ENCODE measurements at places on chromosomes 5 and 9.

GRCh38 chr5:87081511-87082372, 185.9 kb upstream of the RASA1 start:
- DNase-seq = no peak

GRCh38 chr5:124880903-124881697, 134.7 kb upstream of the ZNF608 start:
- no peak for DNase-seq

DNA sequence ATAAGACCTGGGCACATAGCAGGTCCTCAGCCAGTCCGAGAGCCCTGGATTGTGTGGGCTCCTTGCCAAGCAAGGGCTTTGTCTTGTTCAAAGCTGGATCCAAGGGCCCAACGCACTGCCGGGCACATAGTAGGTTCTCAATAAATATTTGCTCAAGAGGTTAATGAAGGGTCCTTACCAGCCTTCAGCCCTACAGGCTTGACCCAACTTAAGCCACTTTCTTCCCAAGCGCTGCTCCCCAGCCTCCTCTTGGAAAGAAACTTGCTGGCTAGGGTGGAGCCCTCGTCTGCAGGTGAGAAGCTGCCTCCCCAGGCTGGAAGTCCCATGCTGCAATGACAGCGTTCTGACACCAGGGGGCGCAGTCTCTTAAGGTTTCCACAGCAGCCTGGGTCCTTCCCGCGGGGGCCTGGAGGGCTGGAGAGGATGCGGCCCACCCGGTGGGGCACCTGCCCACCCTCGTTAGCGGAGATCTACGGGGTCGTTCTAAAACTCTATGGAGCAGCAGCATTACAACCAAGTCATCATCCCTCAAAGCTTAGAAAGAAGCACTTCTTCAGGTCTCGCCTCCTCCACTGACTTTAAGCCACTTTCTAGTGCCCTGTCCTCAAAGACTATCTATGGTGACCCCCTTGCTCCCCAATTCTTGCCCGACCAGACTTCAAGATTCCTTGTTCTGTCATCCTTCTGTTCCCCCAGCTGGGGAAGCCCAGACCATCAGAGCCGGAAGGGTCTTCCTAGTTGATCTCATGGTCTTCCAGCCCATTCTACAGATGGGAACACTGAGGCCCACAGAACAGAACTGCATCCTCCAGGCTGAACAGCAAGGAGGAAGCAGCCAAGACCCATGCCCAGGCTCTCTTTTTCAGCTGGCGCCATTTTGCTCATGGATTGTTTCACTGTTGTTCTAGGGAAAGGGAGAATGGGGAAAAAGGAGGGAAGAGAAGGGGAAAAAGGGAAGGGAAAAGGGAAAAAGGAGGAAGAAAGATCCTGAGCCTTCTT, 115.4 kb downstream of the LHX2 start:
- DNase-seq = peak; percentile 54

- no peak for DNase-seq
These were observed 140.8 kb upstream of the LMX1B start for GRCh38 chr9:126472948-126473298.

GRCh38 chr5:138455232-138455930, 9.9 kb upstream of the EGR1 start:
- no peak for DNase-seq

GRCh38 chr5:57824047-57824446, 341.4 kb upstream of the ACTBL2 start:
- no peak for DNase-seq

GRCh38 chr5:179497636-179498340, 52.6 kb upstream of the RUFY1 start:
- DNase-seq = no peak

GRCh38 chr9:22483528-22484070, 37.0 kb downstream of the DMRTA1 start:
- DNase-seq = peak; percentile 18

DNA sequence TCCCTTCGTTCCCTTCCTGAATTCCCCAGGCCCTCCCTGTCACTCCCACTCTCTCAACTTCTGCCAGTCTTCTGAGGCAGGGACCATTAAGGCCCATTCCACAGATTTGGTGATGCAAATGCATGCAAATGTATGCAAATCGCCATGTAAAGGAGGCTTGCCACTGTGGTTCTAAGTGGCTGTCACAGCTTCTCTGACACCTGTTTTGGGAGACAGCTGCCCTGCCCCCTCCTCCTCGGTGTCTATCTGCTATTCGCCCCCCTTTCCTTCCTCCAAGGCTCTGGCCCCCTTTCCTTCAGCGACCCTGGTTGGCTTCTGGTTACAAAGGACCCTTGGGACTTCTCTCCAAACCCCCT, 10.5 kb upstream of the ARAP3 start:
- DNase-seq = no peak

GRCh38 chr9:107483666-107484065, 5.9 kb downstream of the KLF4 start:
- no peak for DNase-seq

GRCh38 chr9:95134457-95134881, 183.0 kb downstream of the FANCC start:
- DNase-seq = no peak

GRCh38 chr5:95403996-95404395, 12.8 kb downstream of the FAM81B start:
- no peak for DNase-seq

DNA sequence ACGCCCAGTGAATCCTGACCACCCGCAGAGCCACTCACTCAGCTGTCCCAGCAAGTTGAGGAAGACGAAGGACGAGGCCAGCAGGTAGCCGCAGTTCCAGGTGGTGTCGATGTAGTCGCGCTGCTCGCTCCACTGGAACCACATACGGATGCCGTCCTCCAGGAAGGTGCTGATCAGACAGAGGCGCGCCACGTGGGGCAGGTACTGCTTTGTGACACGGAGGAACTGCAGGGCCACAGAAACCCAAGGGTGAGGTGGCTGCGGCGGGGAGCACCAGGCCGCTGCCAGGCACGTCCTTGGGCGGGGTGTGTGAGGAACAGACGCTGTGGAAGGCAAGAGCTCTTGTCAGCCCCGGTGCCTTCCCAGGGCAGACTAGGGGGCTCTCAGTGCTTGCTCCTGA, 8.6 kb downstream of the SURF4 start:
- DNase-seq = no peak

- no peak for DNase-seq
These were observed 79.8 kb upstream of the MELK start for GRCh38 chr9:36492865-36493264.

DNA sequence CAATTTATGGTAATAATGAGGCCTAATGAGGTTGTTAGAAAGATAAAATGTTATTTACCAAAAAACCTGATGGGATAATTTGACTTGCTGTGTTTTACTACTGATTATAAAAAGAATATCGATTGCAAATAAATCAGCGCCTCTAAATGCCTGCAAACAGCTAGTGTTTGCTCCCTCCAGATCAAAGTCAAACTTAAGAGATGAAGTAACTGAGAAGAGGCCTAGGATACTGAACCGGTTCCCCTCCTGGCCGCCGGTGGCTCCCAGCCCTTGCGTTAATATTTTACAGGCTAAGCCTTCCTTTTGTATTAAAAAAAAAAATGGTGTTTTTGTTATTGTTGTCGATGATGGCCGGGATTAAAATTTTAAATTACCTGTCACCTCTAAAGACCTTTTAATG, 2.6 kb downstream of the IRX1 start:
- DNase-seq = no peak

DNA sequence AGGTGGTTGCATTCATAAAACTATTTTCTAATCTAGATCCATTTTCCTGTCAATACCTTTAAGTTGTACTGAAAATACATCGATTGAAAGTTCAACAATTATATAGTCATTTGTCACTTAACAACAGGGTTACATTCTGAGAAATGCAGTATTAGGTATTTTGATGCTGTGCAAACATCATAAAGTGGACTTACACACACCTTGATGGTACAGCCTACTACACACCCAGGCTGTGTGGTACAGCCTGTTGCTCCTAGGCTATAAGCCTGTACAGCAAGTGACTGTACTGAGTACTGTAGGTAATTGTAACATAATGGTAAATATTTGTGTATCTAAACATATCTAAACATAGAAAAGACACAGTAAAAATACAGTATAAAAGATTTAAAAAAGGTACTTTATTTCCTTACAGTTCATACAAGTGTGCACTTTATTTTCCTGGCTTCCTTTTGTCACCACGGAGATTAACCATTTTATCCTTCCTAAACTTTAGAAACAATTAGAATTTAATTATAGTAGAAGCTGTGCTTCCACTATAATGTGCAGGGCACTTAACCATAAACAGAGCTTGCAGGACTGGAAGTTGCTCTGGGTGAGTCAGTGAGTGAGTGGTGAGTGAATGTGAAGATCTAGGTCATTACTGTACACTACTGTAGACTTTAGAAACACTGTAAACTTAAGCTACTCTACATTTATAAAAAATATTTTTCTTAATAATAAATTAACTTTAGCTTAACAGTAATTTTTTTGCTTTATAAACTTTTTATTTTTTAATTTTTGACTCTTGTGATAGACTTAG, 42.9 kb upstream of the MEF2C start:
- no peak for DNase-seq

DNA sequence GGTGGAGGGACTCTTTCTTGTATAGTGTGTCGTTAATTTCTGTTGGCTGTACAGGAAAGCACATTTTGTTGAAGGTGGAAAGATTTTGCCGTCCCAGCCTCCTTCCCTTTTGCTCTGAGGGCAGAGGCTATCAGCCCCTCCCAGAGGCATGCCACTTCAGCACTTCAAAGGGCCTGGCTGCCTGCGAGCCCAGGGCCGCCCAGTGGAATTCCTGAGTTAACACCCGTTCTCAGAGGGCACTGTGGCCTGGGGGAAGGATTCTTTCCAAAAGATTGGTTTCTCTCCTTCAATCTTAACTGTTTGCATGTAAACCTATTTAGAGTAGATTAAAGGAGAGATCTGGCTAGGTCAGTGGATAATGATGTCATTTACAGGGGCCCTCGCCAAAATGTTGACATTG, 238.6 kb downstream of the FANCC start:
- DNase-seq = no peak

DNA sequence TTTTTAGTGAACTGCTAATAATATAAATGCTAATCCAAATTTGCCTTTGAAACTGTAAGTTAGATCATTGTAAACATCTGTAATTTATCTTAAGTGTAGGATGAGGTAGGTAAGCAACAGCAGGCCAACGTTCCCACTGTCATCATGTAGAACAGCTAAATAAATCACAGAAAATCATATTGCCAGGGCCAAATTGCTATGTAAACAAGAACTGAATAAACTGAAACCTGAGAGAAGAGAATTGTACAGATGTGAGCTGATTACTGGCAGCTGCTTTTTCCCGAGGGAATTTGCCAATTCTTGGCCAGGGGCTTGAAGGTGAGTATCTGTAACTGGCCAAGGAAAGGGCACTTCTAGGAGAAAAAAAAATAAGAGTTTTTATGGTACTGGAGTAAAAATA, 97.6 kb downstream of the CDH10 start:
- DNase-seq = no peak

- DNase-seq = no peak
These were observed 232.2 kb upstream of the SEMA6A start for GRCh38 chr5:116806836-116807235.

DNA sequence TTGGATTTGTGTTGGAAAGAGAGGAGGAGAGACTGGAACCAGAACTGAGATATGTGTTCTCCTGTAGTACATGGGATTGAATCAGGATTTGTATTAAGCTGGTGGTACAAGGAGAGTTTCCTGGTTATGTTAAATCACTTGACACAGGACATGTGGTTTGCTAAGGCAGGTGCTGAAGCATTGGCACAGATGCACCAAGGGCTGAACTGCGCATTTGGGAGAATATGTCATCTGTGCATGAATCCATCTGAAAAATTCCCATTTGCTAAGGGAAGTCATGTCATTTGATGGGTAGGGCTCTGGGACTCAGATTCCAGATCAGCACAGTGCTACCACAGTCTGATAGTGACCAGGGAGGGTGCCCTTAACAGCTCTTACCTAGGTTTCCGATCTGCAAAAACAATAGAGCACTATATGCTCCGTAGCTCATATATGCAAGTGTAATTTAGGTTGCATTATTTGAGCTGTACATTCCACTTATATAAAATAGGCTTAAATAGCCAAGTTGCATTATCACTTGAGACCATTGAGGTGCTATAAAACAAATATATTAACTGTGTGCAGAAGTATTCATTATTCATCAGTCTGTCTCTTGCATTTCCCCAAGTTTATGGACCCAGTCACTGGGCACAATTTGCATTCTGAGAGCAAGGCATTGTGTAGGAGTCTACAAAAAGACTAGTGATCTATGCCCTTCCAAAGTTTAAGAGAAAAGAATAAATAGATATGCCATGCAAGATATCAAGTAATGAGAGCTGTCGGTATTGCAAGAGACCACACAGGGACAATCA, 55.2 kb downstream of the ADAMTS16 start:
- DNase-seq = no peak

- DNase-seq = no peak
These were observed 500.0 kb upstream of the KLF4 start for GRCh38 chr9:107989544-107989943.

GRCh38 chr9:133147412-133148198, 16.1 kb downstream of the GBGT1 start:
- peak; percentile 64 for DNase-seq

GRCh38 chr5:87076931-87077330, 190.8 kb upstream of the RASA1 start:
- no peak for DNase-seq

GRCh38 chr5:2164586-2164985, 281.9 kb upstream of the IRX4 start:
- DNase-seq = no peak

DNA sequence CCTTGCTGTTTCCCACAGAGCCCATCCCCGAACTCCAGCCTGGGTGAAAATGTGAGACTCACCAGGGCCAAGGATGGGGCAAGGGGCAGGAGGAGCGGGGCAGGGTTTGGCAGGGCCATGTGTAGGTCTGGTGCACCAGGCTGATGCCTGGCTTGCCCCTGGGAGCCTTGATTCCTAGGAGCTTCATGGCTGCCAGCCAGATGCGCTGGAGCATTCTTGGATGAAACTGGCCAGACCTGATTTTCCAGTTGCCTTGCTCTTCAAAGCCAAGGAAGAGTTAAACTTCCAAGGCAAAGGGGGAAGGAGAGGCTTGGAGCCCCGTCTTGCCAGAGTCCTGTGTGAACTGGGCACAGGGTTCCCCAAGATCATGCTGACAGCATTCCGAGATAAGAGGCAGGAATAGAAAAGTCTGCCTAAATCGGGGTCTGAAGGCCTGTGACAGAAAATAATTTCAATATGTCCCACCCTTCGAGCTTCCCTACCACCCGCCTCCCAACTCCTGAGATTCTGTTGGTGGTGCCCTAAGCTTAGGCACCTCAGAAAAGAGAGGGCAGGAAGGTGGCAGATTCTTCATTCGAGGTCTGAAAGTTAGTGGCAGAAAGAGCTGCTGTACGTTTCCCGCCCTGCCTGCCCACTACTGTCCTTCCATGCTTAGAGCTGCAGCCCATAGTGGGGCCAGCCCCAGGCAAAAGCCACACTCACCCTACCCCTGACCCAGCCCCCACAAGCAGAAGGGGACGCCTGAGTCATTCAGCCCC, 20.4 kb downstream of the FAT2 start:
- DNase-seq = peak; percentile 57

DNA sequence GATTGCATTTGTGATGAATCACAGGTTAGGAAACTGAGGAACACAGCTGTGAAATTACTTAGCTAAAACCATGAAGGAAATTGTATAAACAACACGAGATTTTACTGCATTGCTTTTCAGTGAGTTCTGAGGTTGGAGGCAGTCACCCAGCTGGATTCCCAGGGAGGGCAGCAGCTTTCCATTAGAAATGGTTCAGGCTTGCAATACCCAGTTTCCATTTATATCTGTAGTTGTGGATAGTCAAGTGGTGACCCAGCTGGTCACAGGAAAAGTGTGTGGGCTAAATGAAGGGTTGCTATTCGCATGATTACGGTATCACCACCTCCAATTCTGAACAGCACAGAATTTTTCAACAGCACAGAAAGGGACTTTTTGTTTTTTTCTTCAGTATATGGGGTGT, 34.3 kb upstream of the SPATA31D4 start:
- DNase-seq = no peak

GRCh38 chr9:133836001-133836758, 98.0 kb upstream of the SARDH start:
- no peak for DNase-seq
